Smooth muscle cell of trachea (primary cell): ENCODE measurements at places on chromosomes 2 and 18. TPM values are rescaled to one million over a fixed set of nuclear protein-coding genes. Genes with fewer than 3 reads are reported as not detected.

Gene SP140
- total RNA-seq: 0.33 and 0.87 TPM in 2 replicates

Gene SYT4
- total RNA-seq: not detected in 2 replicates

Gene REG3A
- not detected in 2 replicates for total RNA-seq

Gene NTSR2
- not detected in 2 replicates for total RNA-seq

Gene LAMA1
- total RNA-seq: 3.6 and 13.7 TPM in 2 replicates

Gene EVX2
- total RNA-seq: not detected in 2 replicates

Gene KHK
- 0.50 and 1.3 TPM in 2 replicates for total RNA-seq

Gene HES6
- 1.8 and 2.9 TPM in 2 replicates for total RNA-seq

Gene ABCG8
- not detected in 2 replicates for total RNA-seq

Gene STEAP3
- total RNA-seq: 25.6 and 34.6 TPM in 2 replicates

Gene MYO5B
- total RNA-seq: under 0.01 TPM in 1 of 2 replicates, not detected in the other

Gene C2orf72
- 0.17 TPM in 1 of 2 replicates, not detected in the other for total RNA-seq

Gene POMC
- total RNA-seq: 0.66 and 3.8 TPM in 2 replicates

Gene FBXO48
- total RNA-seq: 0.29 and 0.33 TPM in 2 replicates

Gene RBM43
- 8.4 and 12.2 TPM in 2 replicates for total RNA-seq

Gene RAX
- total RNA-seq: not detected in 2 replicates

Gene MALT1
- total RNA-seq: 13.2 and 21.5 TPM in 2 replicates

Gene ASPRV1
- total RNA-seq: 0.15 and 0.33 TPM in 2 replicates

Gene POTEE
- total RNA-seq: not detected in 2 replicates

Gene DES
- 1.6 and 6.3 TPM in 2 replicates for total RNA-seq

Gene REG3G
- total RNA-seq: not detected in 2 replicates

Gene BMP10
- not detected in 2 replicates for total RNA-seq

Gene ERLEC1
- 142 and 206 TPM in 2 replicates for total RNA-seq

Gene SERPINB12
- total RNA-seq: not detected in 2 replicates

Gene ADD2
- 0.29 TPM in 1 of 2 replicates, not detected in the other for total RNA-seq

Gene CXCR2
- not detected in 2 replicates for total RNA-seq

Gene UPP2
- total RNA-seq: under 0.01 TPM in 1 of 2 replicates, not detected in the other

Gene DLGAP1
- total RNA-seq: 0.17 and 3.1 TPM in 2 replicates

Gene FOXI3
- not detected in 2 replicates for total RNA-seq

Gene SPATA3
- not detected in 2 replicates for total RNA-seq
